ENCODE measurements at places on chromosomes 5 and 9.

- peaks cover 5% of the 10 kb centered on the region for H3K4me1 ChIP-seq
- no peak overlapping the region for H3K4me3 ChIP-seq
- no peaks in the 10 kb centered on the region for H3K36me3 ChIP-seq
- no peak overlapping the region for H3K27ac ChIP-seq
Observed at GRCh38 chr5:180595381-180596114, 4.2 kb upstream of the SCGB3A1 start.

DNA sequence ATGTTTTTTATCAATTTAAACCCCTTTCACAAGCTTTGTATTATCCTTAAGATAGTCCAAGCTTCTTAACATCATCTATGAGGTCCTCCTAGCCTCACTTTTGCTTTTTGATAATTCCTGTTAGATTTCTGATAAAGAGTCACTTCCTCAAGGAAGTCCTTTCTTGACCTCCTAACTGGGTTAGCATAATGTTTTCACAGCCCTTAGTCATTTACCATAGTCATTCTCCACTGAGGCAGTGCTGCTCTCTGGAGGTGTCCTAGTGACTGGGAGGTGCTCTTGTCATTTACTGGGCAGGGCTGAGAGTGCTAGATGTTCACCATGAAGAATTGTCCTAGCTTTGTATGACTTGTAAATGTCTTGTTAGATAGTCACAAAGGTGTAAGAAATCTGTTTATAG lies 26.4 kb downstream of the TNPO1 start:
- H3K4me1 ChIP-seq, result peaks cover 21% of the 10 kb centered on the region
- no peaks in the 10 kb centered on the region for H3K27me3 ChIP-seq

DNA sequence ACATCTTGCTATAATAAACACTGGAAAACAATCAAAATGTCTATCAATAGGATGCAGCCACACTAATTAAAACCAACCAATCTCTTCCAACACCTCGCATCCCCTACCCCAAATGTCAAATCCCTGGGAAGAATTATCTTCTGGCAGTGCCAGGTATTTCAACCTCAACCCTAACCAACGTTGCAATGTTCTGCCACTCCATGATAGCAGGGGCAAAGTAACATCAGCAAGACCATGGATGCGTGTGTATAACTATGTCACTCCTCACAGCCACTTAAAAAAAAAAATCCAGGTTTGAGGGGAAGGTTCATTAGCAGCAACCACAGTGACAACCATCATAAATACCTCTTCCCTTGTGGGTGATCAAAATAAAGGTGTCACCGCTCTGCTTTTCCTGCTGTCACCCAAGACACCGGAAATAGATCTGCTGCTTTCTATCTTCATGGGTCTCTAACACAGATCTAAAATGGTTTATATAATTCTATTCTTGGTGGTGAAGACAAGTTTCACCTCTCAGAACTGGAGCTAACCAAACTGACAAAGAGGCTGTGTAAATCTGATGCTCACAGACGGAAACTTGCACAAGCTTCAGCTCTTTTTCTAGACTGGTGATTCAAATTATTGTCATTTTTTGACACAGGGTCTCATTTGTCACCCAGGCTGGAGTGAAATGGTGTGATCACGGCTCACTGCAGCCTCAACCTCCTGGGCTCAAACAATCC lies 9.9 kb downstream of the HSPA9 start:
- no peak for DNase-seq
- H3K4me3 ChIP-seq, result no peak overlapping the region
- H3K27ac ChIP-seq, result peak overlapping the region; percentile 65
- H3K27me3 ChIP-seq, result no peaks in the 10 kb centered on the region
- H3K4me1 ChIP-seq, result peaks cover 8% of the 10 kb centered on the region

DNA sequence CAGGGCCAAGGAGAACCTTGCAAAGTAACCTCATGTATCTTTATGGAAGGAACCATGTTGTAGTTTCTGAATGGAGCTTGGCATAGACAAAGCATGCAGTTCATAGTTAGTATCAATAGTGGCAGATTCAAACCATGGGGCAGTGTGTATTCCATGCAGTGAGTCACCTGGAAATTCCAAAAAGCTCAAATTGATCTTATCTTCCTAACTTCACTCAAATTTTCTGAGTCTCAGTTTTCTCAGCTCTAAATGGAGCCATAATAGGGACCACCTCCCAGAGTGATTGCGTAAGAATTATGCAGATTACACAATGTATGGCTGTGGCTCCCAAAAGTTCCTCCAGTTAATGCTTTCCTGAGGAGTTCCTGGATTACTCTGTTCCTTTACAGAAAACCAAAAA lies 549.9 kb upstream of the KLF4 start:
- H3K4me1 ChIP-seq, result no peaks in the 10 kb centered on the region
- peaks cover 6% of the 10 kb centered on the region for H3K36me3 ChIP-seq
- H3K27me3 ChIP-seq, result peaks cover 15% of the 10 kb centered on the region
- no peak for DNase-seq

DNA sequence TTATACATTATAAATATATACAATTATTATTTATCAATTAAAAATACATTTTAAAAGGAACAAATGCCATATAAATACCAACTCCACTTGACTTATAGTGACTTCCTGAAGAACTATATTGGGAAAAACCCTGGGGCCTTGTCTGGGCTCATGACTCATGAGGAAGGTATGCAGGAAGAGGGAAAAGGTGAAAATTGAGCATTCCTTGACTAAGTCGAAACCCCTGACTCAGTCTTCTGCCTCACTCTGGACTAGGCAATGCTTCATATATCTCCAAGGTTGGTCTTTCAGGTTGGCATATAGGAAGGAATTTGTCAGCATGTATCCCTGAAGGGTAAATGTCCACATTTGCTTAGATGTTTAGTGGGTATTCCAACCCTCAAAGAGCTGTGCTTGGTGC lies 78.5 kb downstream of the SH3TC2 start:
- peaks cover 12% of the 10 kb centered on the region for H3K36me3 ChIP-seq
- H3K4me1 ChIP-seq, result no peaks in the 10 kb centered on the region
- no peak overlapping the region for H3K27ac ChIP-seq
- no peak for DNase-seq

DNA sequence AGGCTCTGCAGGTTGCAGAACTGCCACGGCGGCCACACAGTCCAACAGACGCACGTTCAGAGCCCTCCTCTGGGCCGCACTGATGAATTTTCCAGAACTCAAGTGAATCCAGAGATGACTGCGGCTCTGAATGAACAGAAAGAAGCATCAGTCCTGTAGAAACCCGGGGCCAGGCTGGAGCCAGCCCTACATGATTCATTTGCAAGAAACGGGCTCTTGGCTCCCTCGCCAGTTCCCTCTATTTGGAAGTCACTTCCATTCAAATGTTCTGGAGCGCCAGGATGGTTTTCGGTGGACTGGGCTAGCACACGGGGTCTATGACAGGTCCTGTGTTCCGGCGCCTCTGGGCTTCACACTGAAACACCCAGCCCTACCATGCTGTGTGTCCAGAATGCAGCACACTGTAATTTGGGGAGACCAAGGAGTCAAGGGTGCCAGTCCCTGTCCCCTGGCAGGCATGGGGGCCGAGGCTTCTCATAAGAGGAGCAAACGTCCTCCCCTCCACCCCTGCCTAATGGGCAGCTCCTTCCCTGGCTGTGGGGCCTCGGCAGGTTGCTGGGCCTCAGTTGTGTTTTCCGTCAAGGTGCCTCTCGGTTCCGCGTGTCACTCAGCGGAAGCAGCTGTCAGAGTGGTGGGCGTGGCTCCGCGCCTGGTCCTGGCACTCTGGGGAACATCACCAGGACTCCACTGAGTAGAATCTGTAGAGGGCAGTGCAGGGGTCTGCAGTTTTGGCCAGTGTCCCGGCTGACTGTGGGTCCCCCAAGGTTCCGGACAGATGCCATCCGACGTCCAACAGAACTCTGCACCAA lies 18.1 kb upstream of the COL5A1 start:
- no peak overlapping the region for H3K4me3 ChIP-seq
- peaks cover 29% of the 10 kb centered on the region for H3K27me3 ChIP-seq
- H3K27ac ChIP-seq, result no peak overlapping the region
- H3K36me3 ChIP-seq, result no peaks in the 10 kb centered on the region
- DNase-seq, result no peak
- no peaks in the 10 kb centered on the region for H3K4me1 ChIP-seq

DNA sequence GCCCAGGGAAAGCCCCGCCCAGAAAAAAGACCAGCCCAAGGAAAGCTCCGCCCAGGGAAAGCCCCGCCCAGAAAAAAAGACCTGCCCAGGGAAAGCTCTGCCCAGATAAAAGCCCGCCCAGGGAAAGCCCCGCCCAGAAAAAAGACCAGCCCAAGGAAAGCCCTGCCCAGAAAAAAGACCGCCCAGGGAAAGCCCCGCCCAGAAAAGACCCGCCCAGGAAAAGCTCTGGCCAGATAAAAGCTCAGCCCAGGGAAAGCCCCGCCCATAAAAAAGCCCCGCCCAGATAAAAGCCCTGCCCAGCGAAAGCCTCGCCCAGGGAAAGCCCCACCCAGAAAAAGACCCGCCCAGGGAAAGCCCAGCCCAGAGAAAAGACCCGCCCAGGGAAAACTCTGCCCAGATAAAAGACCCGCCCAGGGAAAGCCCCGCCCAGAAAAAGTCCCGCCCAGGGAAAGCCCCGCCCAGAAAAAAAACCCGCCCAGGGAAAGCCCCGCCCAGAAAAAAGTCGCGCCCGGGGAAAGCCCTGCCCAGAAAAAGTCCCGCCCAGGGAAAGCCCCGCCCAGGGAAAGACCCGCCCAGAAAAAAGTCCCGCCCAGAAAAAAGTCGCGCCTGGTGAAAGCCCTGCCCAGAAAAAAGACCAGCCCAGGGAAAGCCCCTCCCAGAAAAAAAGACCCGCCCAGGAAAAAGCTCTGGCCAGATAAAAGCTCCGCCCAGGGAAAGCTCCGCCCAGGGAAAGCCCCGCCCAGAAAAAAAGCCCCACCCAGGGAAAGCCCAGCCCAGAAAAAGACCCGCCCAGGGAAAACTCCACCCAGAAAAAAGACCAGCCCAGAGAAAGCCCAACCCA lies 11.9 kb downstream of the GRIN1 start:
- peaks cover 12% of the 10 kb centered on the region for H3K4me1 ChIP-seq
- peak overlapping the region; percentile 93 for H3K27ac ChIP-seq
- H3K27me3 ChIP-seq, result peaks cover 11% of the 10 kb centered on the region
- H3K4me3 ChIP-seq, result no peak overlapping the region
- DNase-seq, result no peak
- H3K36me3 ChIP-seq, result no peaks in the 10 kb centered on the region

GRCh38 chr9:123438321-123438720 lies 82.3 kb downstream of the CRB2 start:
- peaks cover 43% of the 10 kb centered on the region for H3K36me3 ChIP-seq
- DNase-seq, result no peak
- H3K27ac ChIP-seq, result no peak overlapping the region
- H3K27me3 ChIP-seq, result no peaks in the 10 kb centered on the region

DNA sequence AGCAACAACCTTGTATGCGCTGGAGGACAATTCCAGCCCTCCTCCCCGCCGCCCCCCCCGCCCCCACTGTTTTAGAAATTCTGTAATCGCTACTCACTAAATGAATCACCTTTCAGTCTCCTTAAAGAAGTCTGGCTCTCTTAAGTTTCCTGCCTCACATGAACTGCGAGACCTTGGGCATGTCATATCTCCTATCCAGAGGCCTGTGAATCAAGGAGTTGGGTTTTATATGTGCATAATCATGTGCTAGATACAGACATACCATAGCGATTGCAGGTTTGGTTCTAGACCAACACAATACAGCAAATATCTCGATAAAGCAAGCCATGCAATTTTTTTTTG lies 337 bp upstream of the DMAC1 start:
- DNase-seq, result no peak
- H3K4me3 ChIP-seq, result peak overlapping the region; percentile 97
- no peaks in the 10 kb centered on the region for H3K27me3 ChIP-seq
- peaks cover 30% of the 10 kb centered on the region for H3K4me1 ChIP-seq
- peaks cover 7% of the 10 kb centered on the region for H3K36me3 ChIP-seq

GRCh38 chr9:135769489-135770202 lies 67.7 kb downstream of the KCNT1 start:
- DNase-seq, result no peak
- no peaks in the 10 kb centered on the region for H3K36me3 ChIP-seq
- peaks cover 6% of the 10 kb centered on the region for H3K27me3 ChIP-seq
- H3K4me1 ChIP-seq, result no peaks in the 10 kb centered on the region
- H3K27ac ChIP-seq, result no peak overlapping the region
- no peak overlapping the region for H3K4me3 ChIP-seq

- H3K27ac ChIP-seq, result peak overlapping the region; percentile 14
- no peak for DNase-seq
- no peak overlapping the region for H3K4me3 ChIP-seq
- H3K27me3 ChIP-seq, result no peaks in the 10 kb centered on the region
Observed at GRCh38 chr5:37086466-37087173, 162.6 kb downstream of the CPLANE1 start.

GRCh38 chr5:62214701-62215100 lies 91.3 kb upstream of the KIF2A start:
- no peak for DNase-seq
- no peaks in the 10 kb centered on the region for H3K4me1 ChIP-seq
- no peak overlapping the region for H3K27ac ChIP-seq
- H3K36me3 ChIP-seq, result no peaks in the 10 kb centered on the region

DNA sequence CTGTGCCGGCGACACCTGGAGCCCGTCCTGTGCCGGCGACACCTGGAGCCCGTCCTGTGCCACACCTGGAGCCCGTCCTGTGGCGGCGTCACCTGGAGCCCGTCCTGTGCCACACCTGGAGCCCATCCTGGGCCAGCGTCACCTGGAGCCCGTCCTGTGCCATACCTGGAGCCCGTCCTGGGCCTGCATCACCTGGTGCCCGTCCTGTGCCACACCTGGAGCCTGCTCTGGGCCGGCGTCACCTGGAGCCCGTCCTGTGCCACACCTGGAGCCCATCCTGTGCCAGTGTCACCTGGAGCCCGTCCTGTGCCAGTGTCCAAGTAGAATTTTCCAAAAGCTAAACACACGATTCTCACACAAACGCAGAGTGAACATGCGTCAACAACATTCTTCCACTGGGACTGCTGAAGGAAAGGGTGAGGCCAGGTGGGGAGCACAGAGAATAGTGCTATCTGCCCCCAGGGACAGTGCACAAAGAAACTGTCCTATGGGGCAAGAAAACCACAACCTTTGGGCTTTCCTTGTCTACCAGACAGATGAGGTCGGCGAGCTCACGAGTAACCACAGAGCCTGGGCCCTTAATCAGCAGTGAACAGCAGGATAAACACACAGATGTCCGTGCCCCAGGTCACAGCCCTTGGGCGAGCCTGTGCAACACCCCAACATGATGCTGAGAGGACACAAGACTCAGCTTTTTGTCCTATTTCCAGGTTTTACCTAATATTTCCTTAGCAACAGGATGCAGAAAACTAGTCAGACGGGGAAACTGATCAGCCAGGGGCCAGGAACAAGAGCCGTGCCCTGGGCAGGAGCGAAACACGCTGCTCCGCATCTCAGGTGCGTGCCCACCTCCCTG lies 7.9 kb downstream of the QSOX2 start:
- peak overlapping the region; percentile 97 for H3K27ac ChIP-seq
- H3K36me3 ChIP-seq, result peaks cover 15% of the 10 kb centered on the region
- H3K27me3 ChIP-seq, result no peaks in the 10 kb centered on the region
- H3K4me1 ChIP-seq, result peaks cover 65% of the 10 kb centered on the region
- H3K4me3 ChIP-seq, result peak overlapping the region; percentile 75
- no peak for DNase-seq

GRCh38 chr5:139708434-139708861 lies 60.3 kb downstream of the CXXC5 start:
- H3K27ac ChIP-seq, result peak overlapping the region; percentile 96
- H3K36me3 ChIP-seq, result no peaks in the 10 kb centered on the region
- H3K4me1 ChIP-seq, result peaks cover 36% of the 10 kb centered on the region
- H3K27me3 ChIP-seq, result no peaks in the 10 kb centered on the region
- peak overlapping the region; percentile 83 for H3K4me3 ChIP-seq
- no peak for DNase-seq

GRCh38 chr5:1930880-1931603 lies 48.3 kb upstream of the IRX4 start:
- no peaks in the 10 kb centered on the region for H3K4me1 ChIP-seq
- H3K36me3 ChIP-seq, result no peaks in the 10 kb centered on the region
- DNase-seq, result no peak
- peaks cover 14% of the 10 kb centered on the region for H3K27me3 ChIP-seq
- no peak overlapping the region for H3K4me3 ChIP-seq
- H3K27ac ChIP-seq, result no peak overlapping the region
